Smooth muscle cell of trachea (primary cell): ENCODE measurements at places on chromosomes 7 and 10. TPM values are rescaled to one million over a fixed set of nuclear protein-coding genes. Genes with fewer than 3 reads are reported as not detected.

The ADRB1 gene
- under 0.01 TPM in 1 of 2 replicates, not detected in the other for total RNA-seq

The PGAM2 gene
- 0.17 and 0.29 TPM in 2 replicates for total RNA-seq

The RNLS gene
- 21.7 and 32.7 TPM in 2 replicates for total RNA-seq

The MMRN2 gene
- total RNA-seq = 3.6 and 4.8 TPM in 2 replicates

The ANKRD2 gene
- 0.50 and 2.3 TPM in 2 replicates for total RNA-seq

The HOXA10 gene
- total RNA-seq = 0.15 TPM in 1 of 2 replicates, not detected in the other

The HTR5A gene
- total RNA-seq = not detected in 2 replicates

The GPR85 gene
- 1.5 and 1.9 TPM in 2 replicates for total RNA-seq

The SPDYE9 gene
- under 0.01 TPM in 1 of 2 replicates, not detected in the other for total RNA-seq

The SEMA3D gene
- total RNA-seq = 2.6 and 2.8 TPM in 2 replicates

The CLRN3 gene
- total RNA-seq = not detected in 2 replicates

The PILRA gene
- total RNA-seq = 0.15 and 0.50 TPM in 2 replicates

The SLC26A4 gene
- 0.33 and 1.7 TPM in 2 replicates for total RNA-seq

The PRTFDC1 gene
- total RNA-seq = 31.8 and 71.3 TPM in 2 replicates

The CYP2W1 gene
- not detected in 2 replicates for total RNA-seq

The TBC1D12 gene
- total RNA-seq = 17.0 and 19.8 TPM in 2 replicates

The RAPGEF5 gene
- 1.3 and 1.6 TPM in 2 replicates for total RNA-seq

The FAM131B gene
- total RNA-seq = 3.9 and 13.2 TPM in 2 replicates

The PRLHR gene
- not detected in 2 replicates for total RNA-seq

The TRIM50 gene
- total RNA-seq = not detected in 2 replicates

The RBP3 gene
- not detected in 2 replicates for total RNA-seq

The INA gene
- total RNA-seq = 0.44 and 0.99 TPM in 2 replicates

The VWA2 gene
- total RNA-seq = 0.58 and 0.83 TPM in 2 replicates

The CALHM2 gene
- total RNA-seq = 23.3 and 51.3 TPM in 2 replicates

The SMURF1 gene
- 24.1 and 25.0 TPM in 2 replicates for total RNA-seq

The SPDYE5 gene
- total RNA-seq = not detected in 2 replicates

The LDB1 gene
- 28.9 and 68.1 TPM in 2 replicates for total RNA-seq

The MMD2 gene
- total RNA-seq = not detected in 2 replicates

The FAM180A gene
- total RNA-seq = 68.3 and 80.0 TPM in 2 replicates

The LIPM gene
- total RNA-seq = not detected in 2 replicates

The NUDCD3 gene
- 87.0 and 95.8 TPM in 2 replicates for total RNA-seq

The EDRF1 gene
- 21.0 and 27.9 TPM in 2 replicates for total RNA-seq

The ADAM12 gene
- 28.8 and 34.4 TPM in 2 replicates for total RNA-seq

The TSPAN13 gene
- 3.0 and 4.4 TPM in 2 replicates for total RNA-seq

The FOXP2 gene
- total RNA-seq = 10.9 and 11.9 TPM in 2 replicates

The PLPP4 gene
- total RNA-seq = 0.99 and 1.2 TPM in 2 replicates

The PRPS1L1 gene
- total RNA-seq = 0.15 TPM in 1 of 2 replicates, not detected in the other

The FAM25G gene
- not detected in 2 replicates for total RNA-seq

The CALHM3 gene
- 0.15 TPM in 1 of 2 replicates, not detected in the other for total RNA-seq

The COMMD3 gene
- total RNA-seq = 36.9 and 54.5 TPM in 2 replicates

The KIAA1549 gene
- 0.44 and 0.99 TPM in 2 replicates for total RNA-seq

The LRRC18 gene
- under 0.01 and 0.29 TPM in 2 replicates for total RNA-seq

The INSYN2A gene
- 0.73 and 2.6 TPM in 2 replicates for total RNA-seq

The UNCX gene
- total RNA-seq = not detected in 2 replicates

The CUEDC2 gene
- 78.4 and 86.2 TPM in 2 replicates for total RNA-seq

The EEPD1 gene
- 5.4 and 19.4 TPM in 2 replicates for total RNA-seq

The CPN1 gene
- total RNA-seq = not detected in 2 replicates

The MET gene
- total RNA-seq = 12.6 and 17.5 TPM in 2 replicates

The PRSS1 gene
- total RNA-seq = not detected in 2 replicates

The PNLIPRP3 gene
- 0.17 TPM in 1 of 2 replicates, not detected in the other for total RNA-seq
